ENCODE measurements at places on chromosomes 13 and 19.

DNA sequence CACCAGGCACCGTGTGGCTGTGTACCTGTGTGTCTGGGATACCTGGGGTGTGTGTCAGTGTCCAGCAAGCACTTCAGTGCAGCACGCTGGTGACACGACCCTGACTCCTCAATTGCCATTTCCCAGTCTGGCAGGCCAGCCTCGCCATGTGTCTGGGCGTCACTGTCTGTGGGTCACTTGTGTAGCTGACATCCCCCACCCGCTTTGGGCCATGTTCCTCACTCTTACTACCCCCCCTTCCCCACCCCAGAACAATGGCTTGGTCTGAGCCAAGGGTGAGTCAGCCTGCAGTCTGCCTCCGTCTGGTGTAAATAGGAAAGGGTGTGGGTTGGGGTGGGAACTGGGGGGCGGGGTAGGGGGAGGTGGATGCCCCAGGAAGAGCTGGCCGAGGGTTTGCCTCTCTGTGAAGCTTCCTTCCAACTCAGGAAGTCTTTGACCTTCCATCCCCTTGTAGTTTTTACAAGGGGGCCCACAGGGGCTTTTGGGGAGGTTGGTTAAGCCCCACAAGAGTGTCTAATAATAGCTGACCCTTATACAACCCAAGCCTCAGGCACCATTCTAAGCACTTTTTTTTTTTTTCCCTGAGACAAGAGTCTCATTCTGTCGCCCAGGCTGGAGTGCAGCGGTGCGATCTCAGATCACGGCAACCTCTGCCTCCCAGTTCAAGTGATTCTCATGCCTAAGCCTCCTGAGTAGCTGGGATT lies 17.6 kb downstream of the NOVA2 start:
- DNase-seq: no peak

DNA sequence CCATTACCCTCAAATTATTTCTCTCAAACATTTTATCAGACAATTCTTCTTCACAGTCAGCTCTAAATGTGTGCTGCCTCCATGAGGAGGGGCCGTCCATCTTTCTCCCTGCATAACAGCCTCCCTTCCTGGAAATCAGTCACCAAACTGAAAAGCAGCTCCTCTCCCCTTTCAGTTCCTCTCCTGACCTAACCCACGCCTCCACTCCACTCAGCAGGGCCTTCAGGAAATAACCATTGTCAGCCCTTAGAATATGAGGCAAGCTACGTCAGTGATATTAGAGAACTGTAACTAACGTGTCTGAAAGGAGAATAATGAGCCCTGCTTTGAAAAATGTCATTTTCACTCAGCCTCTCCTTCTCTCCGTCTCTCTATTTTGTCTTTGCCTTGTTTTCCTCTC lies 116.2 kb downstream of the OLFM4 start:
- DNase-seq: no peak

GRCh38 chr13:44271031-44271455 lies 102.6 kb upstream of the SERP2 start:
- no peak for DNase-seq

DNA sequence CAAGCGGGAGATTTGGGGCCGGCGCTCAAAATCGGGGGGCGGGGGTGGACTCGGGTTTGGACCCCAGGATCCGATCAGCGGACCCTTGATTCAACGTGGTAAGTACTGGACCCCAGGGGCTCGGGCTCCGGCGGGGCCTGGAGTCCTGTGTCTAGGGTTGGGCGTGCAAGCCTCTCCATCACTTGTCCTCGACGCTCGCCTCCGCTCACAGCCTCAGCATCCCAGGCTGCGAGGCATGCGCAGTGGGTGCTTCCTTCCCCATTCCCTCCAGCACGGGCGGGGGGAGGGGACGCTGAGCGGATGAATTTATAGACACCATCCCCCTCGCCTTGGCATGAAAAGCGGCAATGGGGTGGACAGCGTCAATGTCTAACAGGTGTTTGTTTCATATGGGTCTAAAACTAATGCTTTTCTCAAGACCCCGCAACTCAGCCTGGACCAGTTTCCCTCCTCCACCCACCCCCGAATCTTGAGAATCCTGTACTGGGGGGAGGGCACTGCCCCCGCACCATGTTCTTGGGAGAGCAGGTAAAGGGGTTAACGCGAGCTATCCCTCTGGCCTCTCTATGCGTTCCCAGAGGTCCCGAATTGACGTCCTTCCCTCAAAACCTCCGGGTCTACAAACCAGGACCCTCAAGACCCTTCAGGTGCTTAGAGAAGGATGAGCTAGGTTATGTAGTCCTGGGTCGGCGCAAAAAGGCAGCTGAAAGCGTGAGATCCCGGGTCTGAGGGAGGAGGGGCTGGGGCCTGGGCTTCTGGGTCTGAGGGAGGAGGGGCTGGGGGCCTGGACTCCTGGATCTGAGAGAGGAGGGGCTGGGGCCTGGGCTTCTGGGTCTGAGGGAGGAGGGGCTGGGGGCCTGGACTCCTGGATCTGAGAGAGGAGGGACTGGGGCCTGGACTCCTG lies 579 bp downstream of the CPT1C start:
- no peak for DNase-seq

GRCh38 chr13:100110269-100110668 lies 21.4 kb downstream of the PCCA start:
- no peak for DNase-seq

- DNase-seq: no peak
Observed at GRCh38 chr19:5336195-5336965, 4.2 kb downstream of the PTPRS start.

DNA sequence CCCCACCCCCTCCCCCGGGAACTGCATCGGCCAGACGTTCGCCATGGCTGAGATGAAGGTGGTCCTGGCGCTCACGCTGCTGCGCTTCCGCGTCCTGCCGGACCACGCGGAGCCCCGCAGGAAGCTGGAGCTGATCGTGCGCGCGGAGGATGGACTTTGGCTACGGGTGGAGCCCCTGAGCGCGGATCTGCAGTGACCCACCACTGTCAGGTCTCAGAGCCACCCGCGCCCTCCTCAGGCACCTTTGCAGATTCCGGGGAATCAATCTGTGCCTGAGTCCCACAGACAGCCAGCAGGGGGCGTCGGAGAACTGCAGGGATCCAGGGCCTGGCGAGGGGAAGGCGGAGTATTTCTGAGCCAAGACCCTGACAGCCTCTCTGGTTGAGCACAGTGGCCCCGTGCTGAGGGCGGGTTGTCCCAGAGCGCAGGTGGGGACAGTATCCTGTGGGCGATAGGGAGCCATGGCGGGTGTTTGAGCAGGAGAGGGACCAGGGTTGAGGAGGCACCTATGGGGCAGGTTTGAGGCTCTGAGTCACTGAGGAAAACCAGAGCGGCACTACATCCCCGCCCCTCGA lies 30.4 kb upstream of the CYP4F8 start:
- peak; percentile 51 for DNase-seq

DNA sequence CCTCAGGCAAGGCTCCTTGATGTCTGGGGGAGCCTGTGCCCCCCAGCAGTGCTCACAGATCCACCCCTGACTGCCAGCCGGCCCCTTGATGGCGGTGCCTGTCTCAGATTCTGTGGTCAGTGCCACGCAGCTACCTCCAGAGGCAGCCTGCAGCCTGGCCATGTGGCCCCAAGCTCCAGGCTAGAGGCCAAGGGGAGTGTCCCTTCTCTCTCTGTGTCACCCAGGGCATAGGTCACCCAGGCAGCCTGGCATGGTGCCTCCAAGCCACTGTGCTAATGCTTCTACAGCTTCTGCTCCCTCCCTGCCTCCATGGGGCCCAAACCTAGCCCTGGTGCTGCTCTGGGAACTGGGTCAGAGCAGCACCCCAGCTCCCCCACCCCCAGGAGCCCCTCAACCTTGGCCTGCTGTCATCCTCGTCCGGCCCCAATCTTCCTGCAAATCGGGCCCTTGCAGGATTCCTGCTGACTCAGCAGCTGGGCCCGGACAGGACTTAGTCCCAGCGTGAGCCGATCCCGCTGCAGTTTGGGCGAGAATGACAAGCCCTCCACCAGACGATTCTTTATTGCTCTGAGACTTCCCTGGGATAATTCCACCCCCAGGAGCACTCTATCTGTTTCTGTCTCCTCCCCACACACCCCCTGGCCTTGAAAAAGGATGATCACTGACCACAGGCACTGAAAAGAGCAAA lies 2.8 kb upstream of the ARL11 start:
- no peak for DNase-seq

DNA sequence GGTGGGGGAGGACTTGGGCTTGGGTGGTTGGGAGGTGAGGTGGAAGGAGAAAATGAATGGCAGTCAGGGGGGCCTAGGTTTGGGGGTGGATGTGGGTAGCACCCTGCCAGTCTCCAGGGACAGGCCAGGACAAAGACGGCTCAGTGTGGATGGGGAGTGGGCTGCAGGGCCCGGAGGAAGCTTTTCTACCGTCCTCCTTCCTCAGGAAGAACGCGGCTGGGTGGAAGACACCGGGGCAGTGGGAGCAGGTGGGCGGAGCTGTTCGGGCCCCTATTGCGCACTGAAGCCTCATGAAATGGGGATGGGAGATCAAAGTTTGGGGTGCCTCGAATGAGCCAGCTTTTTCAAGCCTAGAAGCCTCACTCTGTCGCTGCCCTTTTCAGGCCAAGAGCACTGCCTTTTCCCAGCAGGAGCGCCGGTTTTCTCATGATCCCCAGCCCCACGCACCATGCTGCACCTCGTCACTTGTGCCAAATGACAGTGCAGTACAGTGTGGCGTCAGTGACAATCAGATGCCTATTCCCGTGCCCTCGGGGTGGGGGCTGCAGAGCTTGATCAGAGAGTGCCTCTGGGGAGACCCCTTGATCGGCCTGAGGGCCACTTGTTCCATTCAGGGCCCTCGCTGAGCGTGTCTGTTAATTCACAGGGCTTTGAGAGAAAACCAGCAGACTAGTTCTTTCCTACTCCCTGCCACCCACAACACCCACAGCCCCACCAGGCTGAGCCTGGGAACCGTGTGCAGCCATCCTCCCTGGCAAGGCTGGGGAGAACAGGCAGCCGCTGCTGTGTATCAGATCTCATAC lies 1.5 kb downstream of the CALM3 start:
- DNase-seq: no peak

GRCh38 chr13:53411463-53411862 lies 382.9 kb downstream of the OLFM4 start:
- no peak for DNase-seq
